ENCODE measurements at places on chromosomes 4 and X.

GRCh38 chr4:93648258-93648657, 180.3 kb upstream of the ATOH1 start:
- no peak for DNase-seq

- no peak for DNase-seq
Measured at GRCh38 chr4:34182306-34182705, 2062.0 kb downstream of the ARAP2 start.

- DNase-seq, result no peak
Measured at GRCh38 chr4:168183717-168184571, 91.6 kb downstream of the ANXA10 start.

- DNase-seq, result no peak
Measured at GRCh38 chr4:3827616-3828492, 61.7 kb downstream of the ADRA2C start.

- DNase-seq, result no peak
Measured at GRCh38 chr4:73945140-73945539, 36.7 kb downstream of the PF4 start.

DNA sequence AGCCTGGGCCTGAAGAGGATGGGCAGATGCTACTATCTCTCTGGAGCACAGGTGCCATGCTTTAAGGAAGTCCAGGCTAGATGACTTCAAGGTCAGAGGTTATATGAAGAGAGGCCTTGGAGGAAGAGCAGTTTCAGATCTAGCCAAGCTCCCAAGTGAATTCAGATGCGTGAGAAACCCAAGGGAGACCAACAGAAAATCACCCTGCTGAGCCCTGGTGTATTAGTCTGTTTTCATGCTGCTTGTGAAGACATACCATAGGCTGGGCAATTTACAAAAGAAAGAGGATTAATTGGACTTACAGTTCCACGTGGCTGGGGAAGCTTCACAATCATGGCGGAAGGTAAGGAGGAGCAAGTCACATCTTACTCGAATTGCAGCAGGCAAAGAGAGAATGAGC, 47.8 kb upstream of the LGI2 start:
- DNase-seq, result no peak

- no peak for DNase-seq
Measured at GRCh38 chr4:2785613-2786012, 7.3 kb upstream of the SH3BP2 start.

DNA sequence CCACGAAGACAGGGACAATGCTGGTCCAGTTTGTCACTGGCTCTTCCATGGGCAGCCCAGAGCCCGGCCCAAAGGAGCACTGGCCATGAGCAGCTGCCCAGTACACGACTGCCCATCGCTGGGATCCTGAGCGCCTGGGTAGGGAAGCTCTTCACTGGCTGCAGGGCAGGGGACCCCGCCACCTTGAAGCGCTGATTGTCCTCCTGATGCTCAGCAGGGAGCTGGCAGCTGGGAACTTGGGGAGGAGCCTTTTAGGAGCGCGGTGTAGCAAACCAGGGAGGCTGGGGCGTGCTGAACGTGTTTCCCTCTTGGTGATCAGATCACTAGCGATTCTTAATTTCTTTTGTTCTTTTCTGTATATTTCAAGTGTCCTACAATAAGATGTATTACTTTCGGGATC, 1.8 kb downstream of the L1CAM start:
- no peak for DNase-seq

- no peak for DNase-seq
Measured at GRCh38 chr4:167084321-167084720, 150.0 kb downstream of the SPOCK3 start.

GRCh38 chr4:26380740-26381139, 59.9 kb downstream of the RBPJ start:
- DNase-seq, result no peak

- DNase-seq, result no peak
Measured at GRCh38 chr4:85200106-85200505, 233.6 kb upstream of the WDFY3 start.

GRCh38 chr4:142645475-142646108, 200.5 kb downstream of the INPP4B start:
- no peak for DNase-seq

GRCh38 chr4:123987408-123987807, 590.8 kb downstream of the SPRY1 start:
- no peak for DNase-seq

DNA sequence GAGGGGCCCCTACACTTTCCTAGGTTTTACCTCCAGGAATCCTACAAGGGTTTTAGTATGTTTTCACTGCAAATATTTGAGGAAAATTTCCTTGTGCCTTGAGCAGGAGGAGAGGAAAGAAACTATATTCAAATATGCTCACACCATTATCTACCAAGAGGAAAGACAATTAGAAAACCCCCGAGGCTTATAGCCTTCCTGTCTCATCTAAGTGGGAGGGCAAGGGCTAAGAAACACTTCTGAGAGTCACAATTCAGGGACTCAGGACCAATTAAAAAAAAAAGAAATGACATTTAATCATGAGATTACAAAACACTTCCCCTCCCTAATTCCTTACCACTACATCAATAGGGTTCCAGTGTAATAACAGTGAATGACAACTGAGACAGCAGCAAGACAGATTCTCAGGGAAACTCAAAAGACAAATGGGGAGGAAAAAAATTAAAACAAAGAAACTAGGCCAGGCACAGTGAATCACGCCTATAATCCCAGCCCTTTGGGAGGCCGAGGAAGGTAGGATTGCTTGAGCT, 45.6 kb downstream of the ATRX start:
- no peak for DNase-seq

- DNase-seq, result no peak
Measured at GRCh38 chr4:107838861-107839565, 14.3 kb downstream of the SGMS2 start.

GRCh38 chr4:141860974-141861373, 224.6 kb downstream of the IL15 start:
- no peak for DNase-seq

DNA sequence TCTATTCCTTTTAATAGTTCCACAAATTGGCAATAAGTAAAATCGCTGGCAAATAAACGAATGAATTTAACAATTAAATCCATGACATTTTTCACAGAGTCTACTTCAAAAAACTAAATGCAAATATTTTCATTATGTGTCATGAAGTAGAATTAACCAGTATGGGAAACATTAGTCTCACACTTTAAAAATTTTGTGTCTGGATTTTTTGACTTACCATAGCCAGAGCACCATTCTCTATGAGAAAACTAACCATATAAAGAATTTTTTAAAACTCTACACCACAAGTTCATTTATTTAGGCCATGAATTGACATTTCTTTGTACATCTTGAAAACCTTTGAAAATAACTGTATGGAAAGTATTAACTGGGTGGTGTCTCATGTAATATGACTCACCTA, 41.2 kb downstream of the PRDM5 start:
- no peak for DNase-seq

DNA sequence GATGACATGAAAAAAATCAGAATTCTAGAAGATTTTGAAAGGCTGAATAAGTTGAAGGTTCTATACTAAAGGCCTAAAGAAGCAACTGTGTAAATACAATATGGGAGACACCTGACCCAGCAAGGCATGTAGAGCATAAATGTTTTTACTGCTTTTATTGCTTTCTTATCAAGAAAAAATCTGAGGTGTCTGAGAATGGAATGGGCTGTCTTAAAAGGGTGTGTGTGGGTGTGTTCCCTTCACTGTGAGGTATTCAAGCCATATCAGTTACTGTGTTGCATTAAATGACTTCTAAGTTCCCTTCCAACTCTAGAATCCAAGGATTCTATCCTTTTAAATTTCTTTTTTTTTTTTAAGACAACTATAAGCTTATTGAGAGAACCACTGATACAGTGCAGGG, 15.7 kb downstream of the ATP8A1 start:
- no peak for DNase-seq

DNA sequence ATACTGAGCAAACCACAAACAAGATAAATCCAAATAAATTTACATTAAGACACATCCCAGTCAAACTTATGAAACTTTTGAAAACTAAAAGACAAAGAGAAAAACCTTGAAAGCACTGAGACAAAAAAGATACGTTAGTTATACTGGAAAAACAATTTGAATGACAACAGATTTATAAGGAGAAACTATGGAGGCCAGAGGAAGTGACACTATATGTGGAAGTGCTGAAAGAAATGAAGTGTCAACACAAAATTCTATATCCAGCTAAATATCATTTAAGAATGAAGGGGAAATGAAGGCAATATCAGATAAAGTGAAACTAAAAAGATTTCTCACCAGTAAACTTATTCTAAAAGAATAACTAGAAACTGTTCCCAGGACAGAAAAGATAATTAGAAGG, 283.7 kb downstream of the RAPGEF2 start:
- no peak for DNase-seq

- DNase-seq, result no peak
Measured at GRCh38 chr4:89380980-89381379, 73.4 kb upstream of the GPRIN3 start.

DNA sequence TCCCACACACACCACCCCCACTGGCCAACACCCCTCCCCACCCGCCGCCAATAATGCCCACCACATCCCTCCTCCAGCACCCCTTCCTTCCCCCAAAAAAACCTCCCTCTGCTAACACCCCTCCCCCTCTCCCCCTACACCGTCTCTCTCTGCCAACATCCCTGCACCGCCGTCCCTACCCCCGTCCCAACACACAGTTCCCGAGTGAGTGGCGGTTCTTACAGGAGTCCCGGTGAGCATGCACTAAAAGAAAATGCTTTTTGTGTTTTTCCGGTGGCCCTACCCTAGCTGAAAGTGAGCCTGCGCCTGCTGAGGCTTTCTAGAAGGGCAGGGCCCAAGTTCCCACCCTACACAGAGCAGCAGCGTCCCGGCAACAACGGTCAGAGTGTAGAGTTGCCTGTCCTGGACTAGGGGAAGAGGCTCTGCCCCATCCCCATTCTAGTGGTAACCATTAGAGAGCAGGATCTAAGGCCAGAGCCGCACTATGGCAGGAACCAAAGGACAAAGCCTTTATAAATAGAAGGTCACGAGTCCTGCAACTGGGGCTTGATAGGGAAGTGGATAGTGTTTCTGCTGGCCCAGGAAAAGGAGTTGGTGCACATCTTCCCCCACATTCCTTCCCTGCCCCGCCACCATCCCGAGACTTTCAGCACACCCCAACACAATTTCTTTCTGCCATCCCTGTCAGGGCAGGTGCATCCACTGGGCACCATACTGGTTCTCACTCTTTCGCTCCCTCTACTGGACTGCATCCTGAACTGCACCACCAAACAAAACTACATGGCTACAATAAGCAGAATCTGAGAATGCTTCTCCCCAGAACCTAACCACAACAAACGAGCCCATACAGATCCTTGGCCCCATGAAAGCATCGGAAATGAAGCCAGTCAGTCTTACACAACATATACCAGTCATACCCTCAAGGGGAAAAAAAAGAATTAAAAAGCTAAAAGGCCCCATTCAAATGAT, 78.1 kb upstream of the PAGE3 start:
- no peak for DNase-seq

- no peak for DNase-seq
Measured at GRCh38 chrX:134764202-134764785, 106.0 kb upstream of the PLAC1 start.

Data from natural killer cell treated with Interleukin-12 subunit alpha and Interleukin-12 subunit beta and Interleukin-15 and Interleukin-18, amount 100 ng/mL, for 72 hours (primary cell).